Activated B cell treated with CpG ODN at 0.5 μM for 24 hours (primary cell): ENCODE measurements at places on chromosomes 4 and X.

GRCh38 chr4:169098054-169098497, 88.0 kb upstream of the CBR4 start:
- no peaks in the 10 kb centered on the region for H3K27me3 ChIP-seq
- H3K27ac ChIP-seq: peak overlapping the region; percentile 54
- peak overlapping the region; percentile 11 for H3K4me3 ChIP-seq
- no peak for DNase-seq
- H3K36me3 ChIP-seq: peaks cover 4% of the 10 kb centered on the region
- peaks cover 35% of the 10 kb centered on the region for H3K4me1 ChIP-seq

GRCh38 chr4:162131256-162131655, 32.5 kb downstream of the FSTL5 start:
- H3K4me3 ChIP-seq: no peak overlapping the region
- DNase-seq: no peak
- no peak overlapping the region for H3K27ac ChIP-seq
- H3K27me3 ChIP-seq: no peaks in the 10 kb centered on the region
- H3K4me1 ChIP-seq: no peaks in the 10 kb centered on the region
- H3K36me3 ChIP-seq: no peaks in the 10 kb centered on the region

DNA sequence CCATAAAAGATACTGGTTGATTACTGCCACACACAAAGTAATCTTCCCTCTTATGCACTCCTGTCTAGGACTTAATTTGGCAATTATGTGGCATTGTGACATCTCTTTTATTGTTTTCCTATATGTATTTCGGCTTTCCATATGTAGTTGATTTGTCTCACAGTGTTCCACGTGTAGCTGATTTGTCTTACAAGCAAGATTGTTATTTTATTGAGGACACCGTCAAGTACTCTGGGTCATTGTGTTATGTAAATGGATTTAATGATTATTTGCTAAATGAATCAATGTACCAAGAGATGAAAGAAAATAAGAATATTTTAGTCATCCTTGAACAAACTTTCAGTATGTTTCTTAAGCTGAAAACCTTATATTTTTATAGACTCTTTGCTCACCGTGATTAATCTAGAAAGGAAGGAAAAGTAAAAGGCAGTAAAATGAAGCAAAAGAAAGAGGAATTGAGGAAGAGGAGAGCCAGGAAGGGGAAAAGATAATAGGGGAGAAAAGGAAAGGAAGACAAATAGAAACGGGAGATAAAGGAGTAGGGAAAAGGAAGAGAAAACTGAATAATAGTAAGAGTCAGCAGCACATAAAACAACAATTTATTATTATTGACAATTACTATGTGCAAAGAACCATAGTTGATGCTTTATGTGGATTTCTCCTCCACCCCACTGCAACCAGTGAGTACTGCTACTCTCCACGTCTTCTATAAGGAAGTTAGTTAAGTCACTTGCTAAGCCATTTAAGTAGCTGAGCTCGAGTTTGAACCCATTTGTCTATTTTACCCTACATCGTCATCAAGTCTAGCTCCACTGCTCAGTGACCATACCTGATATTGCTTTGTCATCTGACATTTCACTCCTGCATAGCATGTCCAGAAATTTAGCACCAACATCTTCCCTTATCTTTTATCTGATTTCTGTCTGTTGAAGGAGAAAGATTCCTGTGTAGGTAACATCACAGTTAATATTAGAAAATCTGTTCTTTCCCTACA, 336.5 kb downstream of the BMPR1B start:
- no peak overlapping the region for H3K27ac ChIP-seq
- H3K27me3 ChIP-seq: no peaks in the 10 kb centered on the region
- DNase-seq: no peak
- no peak overlapping the region for H3K4me3 ChIP-seq
- H3K4me1 ChIP-seq: no peaks in the 10 kb centered on the region
- H3K36me3 ChIP-seq: no peaks in the 10 kb centered on the region

DNA sequence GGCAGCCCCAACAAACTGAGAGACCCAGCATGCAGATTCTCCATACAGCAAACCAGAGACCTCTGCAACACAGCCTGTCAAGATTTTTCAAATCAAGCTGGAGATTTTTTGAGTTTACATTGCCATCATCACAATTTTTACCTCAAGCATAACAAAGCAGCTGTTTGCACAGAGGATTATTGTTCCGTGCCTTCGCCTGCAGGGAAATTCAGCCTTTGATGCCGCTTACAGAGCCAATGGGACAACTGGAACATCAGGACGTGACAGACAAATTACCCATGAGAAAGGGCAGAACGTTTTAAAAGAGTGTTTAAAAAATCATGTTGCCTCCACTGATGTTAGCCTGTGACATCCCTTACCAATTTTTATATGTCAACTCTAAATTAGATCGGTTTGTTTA, 363.7 kb downstream of the FBXW7 start:
- no peaks in the 10 kb centered on the region for H3K4me1 ChIP-seq
- no peak overlapping the region for H3K4me3 ChIP-seq
- H3K27me3 ChIP-seq: peaks cover 8% of the 10 kb centered on the region
- no peaks in the 10 kb centered on the region for H3K36me3 ChIP-seq
